ENCODE measurements at places on chromosomes 7 and 10.

DNA sequence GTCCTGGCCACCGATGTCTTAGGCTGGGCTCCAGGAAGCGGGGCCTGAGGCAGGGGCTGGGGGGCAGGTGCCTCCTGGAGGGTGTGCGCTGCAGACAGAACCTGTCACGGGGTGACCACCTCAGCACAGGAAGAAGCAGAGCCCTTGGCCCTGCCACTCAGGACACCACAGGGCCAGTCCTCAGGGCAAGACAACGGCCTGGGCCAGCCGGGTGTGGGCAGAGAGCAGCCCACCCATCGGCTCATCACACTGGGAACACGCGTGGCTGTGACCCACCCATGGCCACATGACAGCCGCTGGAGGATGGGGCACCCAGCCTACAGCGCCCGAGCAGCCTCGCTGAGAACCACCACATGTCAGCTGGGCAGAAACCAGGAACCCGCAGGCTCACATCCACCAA lies 5.9 kb upstream of the DIP2C start:
- DNase-seq: no peak

DNA sequence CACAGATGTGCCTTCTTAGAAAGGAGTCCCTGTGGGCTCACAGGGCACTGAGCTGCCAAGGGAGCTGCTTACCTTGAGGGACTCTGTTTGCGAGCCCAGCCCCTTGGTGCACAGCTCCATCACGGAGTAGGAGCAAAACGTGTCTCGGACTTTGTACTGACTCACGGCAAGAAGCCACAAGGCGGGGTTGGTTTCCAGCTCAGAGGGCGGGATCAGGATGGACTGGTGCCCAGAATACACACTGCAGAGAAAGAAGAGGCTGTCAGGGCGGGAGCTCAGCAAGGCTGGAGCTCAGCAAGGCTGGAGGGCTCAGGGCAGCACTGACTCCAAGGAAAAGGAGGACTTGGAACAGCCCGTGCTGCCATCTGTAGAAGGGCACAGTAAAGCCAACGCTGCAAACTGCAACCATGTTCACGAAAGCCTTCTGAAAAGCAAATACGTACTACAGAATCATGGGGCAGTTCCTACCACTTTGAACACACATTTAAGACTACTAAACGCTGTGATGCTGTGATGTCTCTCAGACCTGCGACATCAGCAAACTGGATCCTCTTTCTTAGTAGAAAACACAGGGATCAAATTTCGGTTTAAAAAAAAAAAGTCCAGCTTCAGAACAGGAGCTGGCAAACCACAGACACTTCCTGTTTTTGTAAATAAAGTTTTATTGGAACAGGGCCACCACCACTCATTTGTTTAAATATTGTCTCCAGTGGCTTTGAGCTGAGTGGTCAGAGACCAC lies 194.3 kb downstream of the ZMYND11 start:
- DNase-seq: peak; percentile 73

GRCh38 chr7:129843365-129843898 lies 109.3 kb downstream of the UBE2H start:
- no peak for DNase-seq

GRCh38 chr10:103467406-103467805 lies 8.7 kb upstream of the CALHM1 start:
- no peak for DNase-seq

DNA sequence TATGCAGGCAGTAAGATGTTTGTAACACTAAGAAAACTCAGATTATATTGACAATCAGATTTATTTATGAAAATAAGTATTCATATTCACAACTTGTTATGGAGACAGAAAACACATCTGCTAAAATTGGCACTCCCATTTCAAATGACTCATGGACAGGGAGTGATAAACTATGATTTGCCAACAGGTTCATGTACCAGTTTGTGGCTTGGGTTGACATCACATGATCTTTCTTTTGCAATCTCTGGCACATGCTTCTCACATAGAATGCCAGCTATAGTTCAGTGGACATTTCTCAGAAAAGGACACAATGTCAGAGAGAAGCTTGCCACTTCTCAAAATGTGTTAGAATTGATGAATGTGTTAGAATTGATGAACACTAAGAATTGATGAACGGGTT lies 663.2 kb upstream of the ANKRD30A start:
- no peak for DNase-seq

- DNase-seq: no peak
These were observed 45.0 kb downstream of the SHH start for GRCh38 chr7:155766966-155767916.

- no peak for DNase-seq
These were observed 33.9 kb upstream of the ZNF273 start for GRCh38 chr7:64869121-64869725.

DNA sequence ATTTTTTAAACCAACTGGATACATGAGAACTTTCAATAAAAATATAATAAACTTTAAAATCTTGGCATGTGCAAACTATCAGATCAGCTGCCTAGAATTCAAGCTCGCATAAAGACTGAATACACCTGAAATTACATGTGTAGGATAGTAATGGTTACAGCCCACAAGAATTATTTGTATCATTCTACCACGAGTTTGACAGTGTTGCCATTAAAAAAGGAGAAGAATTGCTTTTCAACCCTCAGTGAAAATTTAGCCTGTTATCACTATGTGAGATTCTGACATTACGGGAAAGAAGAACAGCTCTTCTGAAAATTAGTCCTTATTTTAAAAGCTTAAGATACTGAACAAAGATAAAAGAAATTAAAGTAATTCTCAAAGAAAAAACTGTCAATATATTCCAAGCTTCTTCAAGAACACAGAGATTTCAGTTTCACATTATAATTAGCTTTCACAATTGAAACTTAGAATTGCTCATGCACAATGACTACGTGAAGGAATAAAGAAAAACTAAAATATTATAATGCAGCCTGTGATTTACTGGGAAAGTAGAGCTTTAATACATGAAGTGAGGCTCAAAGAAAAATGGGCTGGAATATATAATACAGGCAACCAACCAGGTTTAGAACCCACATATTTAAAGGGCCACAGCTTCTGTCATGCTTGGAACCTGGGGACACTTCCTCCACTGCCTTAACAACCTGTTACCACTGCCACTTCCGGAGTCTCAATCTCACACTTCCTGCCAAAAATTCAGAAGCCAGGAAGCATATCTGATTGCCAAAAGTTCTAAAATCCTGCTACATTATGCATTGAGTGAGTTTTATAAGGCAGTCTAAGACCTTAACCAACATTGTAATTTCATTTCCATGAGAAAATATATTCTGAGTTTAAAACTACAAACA lies 23.2 kb downstream of the TPK1 start:
- no peak for DNase-seq

DNA sequence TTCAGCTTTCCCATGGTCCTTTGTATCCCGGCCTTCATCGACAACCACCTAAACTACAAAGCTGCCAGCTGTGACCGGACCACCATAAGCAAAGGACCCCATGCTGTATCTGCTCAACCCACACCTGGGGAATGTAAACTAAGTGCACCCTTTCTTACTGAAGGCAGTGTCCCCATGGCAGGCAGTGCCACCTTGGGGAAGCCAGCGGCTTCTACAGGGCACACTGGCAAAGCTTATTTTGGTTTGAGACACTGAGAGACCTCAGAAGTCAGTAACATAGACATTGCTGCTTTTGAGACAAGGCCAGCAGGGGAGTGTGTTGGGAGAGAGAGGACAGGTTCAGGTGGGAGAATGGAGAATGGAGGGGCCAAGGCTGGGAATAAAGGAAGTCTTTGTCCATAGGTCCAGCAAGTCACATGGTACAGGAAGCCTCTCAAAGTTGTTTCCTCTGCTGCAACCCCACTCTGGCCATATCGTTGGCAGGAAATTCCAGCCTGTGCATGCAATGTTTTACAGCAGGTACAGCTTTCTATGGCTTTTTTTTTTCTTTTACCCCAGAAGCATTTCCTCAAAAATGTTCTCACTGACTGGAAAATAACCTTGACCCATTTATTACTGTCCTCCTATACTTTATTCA lies 85.9 kb upstream of the NPVF start:
- no peak for DNase-seq

- DNase-seq: no peak
These were observed 40.0 kb downstream of the SYPL1 start for GRCh38 chr7:106071999-106072714.

DNA sequence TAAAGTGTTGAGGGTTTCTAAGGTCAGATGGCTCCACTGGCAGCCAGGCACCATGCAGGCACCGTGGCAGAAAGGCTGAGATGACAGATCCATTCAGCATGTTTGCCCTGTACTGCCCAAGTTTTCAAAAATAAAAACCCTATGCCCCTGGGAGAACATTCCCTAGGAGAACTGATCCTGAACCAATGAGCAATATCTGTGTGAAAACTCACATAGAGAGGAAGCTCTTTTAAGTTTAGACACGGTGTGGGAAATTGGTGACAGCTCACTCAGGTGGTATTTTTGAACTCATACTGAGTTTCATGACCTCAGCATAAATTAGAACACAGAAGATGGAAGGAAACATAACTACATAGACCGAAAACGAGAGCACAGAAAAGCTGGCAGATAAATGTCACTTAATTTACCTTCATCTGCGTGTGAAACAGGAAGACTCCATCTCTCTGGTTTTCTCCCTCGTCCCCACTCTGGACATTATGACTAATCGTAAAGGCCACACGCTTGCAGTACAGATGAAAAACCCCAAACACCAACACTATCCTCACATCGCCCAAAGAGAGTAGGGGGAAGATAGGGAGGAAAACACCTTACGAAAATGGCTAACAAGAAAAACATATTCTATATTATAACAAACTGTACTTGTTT lies 127.8 kb downstream of the ICA1 start:
- no peak for DNase-seq

DNA sequence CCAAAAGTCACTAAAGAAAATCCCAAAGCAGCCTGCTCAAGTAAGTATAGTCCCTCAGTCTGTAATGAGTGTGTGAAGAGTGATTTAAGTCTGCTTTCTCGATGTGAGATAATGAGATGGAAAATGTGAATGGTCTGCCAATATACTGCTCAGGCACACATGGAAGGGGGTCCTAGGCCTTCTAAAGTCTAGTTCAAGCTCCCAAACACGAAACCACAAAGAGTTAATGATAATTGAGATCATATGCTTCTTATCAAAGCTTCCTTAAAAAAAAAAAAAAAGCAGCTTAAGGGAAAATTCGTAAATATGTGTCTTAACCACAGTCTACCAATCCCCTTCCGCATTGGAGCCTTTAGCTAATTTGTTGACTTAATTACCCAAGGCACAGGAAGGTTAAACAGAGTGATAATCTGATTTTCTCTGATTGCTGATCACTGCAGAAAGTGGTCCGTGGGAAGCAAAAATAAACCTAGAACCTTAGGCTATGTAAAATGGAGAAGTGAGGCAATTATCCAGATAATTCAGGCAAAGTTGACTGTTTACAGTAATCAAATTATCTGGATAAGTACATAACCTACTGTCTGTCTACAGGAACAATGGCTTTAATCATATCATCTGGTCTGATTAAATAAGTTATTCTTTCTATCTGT lies 172.9 kb downstream of the MBL2 start:
- no peak for DNase-seq

GRCh38 chr10:124342136-124342820 lies 76.4 kb downstream of the OAT start:
- no peak for DNase-seq

GRCh38 chr7:69633122-69633831 lies 35.0 kb downstream of the AUTS2 start:
- no peak for DNase-seq

GRCh38 chr10:88617772-88618300 lies 31.3 kb downstream of the LIPJ start:
- DNase-seq: no peak

DNA sequence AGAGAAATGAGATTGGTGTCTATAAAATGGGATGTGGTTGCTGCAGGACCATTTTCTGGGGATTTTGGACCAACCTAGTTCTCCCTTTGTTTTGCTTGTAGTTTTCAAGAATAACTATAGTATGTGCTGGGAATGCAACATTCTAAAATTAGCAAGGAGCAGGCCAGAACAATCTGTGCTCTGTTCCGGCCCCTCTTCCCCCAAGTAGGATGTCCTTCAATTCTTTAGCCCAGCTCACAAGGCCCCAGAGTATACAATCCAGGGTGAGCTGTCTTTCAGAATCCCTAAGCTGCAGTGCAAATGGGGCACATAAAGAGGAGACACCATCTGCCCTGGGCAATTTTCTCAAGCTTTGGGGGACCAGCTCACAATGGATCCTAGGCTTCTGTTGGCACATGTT lies 809.1 kb downstream of the TNS3 start:
- DNase-seq: no peak

- DNase-seq: no peak
These were observed 9.1 kb downstream of the CELF2 start for GRCh38 chr10:11026773-11027172.

- DNase-seq: no peak
These were observed 507.8 kb downstream of the DNAJB6 start for GRCh38 chr7:157844611-157845010.

DNA sequence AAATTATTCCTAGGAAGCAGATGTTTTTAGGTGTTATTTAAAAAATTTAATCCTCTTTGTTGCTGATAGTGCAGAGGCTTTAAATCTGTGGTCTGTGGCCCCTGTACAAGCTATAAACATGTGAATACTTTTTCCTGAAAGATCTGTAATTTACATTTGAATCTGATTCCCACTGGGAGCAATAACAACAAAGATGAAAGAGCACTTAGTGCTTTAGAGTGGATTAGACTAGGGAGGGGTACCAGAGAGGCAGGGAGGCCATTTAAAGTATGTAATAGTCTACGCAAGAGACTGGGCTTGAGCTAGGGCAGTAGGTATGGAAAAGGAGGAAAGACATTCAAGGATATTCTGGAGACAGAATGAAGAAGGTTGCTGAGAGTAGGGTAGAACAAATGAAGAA lies 19.1 kb downstream of the BTRC start:
- DNase-seq: no peak

DNA sequence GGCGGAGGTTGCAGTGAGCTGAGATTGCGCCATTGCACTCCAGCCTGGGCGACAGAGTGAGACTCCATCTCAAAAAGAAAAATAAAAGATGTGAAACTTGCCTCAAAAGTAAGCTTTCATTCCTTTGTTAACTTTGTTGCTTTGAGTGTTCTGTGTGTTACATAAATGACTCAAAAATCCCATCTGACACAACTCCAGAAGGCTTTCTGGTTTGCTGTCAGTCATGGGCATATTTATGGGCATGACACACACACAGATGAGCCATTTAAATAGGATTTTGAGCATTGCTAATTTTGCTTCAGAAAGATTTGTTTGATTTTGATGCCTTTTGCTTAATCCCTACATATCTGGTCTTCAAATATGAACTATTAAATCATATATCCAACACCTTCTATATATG lies 82.6 kb downstream of the CACNB2 start:
- no peak for DNase-seq

DNA sequence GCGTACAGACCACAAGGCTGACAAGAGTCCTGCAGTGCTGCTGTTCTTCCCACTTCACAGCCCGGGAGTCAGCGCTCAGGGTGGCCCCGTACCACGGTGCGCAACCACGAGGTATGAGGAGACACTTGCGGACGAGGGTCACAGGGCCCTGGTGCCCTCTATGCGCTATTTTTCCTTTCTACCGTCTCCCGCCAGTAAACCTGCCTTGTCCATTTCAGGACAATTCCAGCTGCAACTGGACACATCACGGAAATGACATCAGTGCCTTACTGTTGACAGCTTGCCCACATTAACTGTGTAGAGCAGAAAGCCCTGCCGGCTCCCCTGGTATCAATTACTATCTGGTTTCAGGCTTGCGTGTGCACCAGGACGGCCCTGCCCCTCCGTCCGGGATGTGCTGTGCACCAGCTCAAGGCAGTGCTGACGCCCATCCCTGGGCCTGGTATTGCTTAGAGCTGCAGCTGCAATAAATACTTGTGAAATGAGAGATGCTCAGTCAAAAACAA lies 65.1 kb downstream of the ZRANB1 start:
- DNase-seq: peak; percentile 70

- no peak for DNase-seq
These were observed 75.9 kb upstream of the MAGI2 start for GRCh38 chr7:79529214-79529880.

- DNase-seq: no peak
These were observed 451.9 kb downstream of the GRID1 start for GRCh38 chr10:85914720-85915119.
